ENCODE measurements at places on chromosomes 16 and 17. TPM values are rescaled to one million over a fixed set of nuclear protein-coding genes. Genes with fewer than 3 reads are reported as not detected.

WDR81 gene
- total RNA-seq = 23.7 TPM

CD300LF gene
- total RNA-seq = not detected

EMP2 gene
- not detected for total RNA-seq

ITPRIPL2 gene
- 15.8 TPM for total RNA-seq

CNGB1 gene
- total RNA-seq = not detected

KRT28 gene
- not detected for total RNA-seq

GRIN2A gene
- not detected for total RNA-seq

GRCh38 chr17:78113804-78114785, 14.5 kb downstream of the TMC6 start:
- H3K27ac ChIP-seq = peak overlapping the region; percentile 19
- peaks cover 69% of the 10 kb centered on the region for H3K36me3 ChIP-seq
- peaks cover 45% of the 10 kb centered on the region for H3K4me1 ChIP-seq
- DNase-seq = no peak
- no peak overlapping the region for H3K4me3 ChIP-seq

DNA sequence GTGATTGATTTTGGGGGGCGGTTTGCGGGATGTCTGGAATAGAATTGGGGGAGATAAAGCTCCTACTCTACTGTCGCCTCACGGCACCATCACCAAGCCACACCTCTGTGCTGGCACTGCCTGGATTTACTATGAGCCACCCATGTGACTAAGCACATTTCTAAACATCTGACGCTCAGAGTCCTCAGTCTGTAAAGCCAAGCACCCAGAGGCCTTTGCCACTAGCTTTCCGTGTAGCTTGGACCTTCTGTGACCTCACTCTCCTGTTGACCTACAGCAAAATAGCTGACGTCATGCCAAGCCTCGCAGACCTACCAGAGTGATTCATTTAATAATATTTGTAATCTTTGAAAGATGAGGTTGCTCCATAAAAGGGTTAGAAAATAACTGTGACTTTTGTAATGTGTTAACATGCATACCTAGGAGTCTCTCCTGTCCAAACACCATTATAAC, 38.5 kb upstream of the MYOCD start:
- H3K27me3 ChIP-seq = no peaks in the 10 kb centered on the region
- H3K27ac ChIP-seq = no peak overlapping the region
- H3K36me3 ChIP-seq = no peaks in the 10 kb centered on the region
- no peak overlapping the region for H3K4me3 ChIP-seq

DNA sequence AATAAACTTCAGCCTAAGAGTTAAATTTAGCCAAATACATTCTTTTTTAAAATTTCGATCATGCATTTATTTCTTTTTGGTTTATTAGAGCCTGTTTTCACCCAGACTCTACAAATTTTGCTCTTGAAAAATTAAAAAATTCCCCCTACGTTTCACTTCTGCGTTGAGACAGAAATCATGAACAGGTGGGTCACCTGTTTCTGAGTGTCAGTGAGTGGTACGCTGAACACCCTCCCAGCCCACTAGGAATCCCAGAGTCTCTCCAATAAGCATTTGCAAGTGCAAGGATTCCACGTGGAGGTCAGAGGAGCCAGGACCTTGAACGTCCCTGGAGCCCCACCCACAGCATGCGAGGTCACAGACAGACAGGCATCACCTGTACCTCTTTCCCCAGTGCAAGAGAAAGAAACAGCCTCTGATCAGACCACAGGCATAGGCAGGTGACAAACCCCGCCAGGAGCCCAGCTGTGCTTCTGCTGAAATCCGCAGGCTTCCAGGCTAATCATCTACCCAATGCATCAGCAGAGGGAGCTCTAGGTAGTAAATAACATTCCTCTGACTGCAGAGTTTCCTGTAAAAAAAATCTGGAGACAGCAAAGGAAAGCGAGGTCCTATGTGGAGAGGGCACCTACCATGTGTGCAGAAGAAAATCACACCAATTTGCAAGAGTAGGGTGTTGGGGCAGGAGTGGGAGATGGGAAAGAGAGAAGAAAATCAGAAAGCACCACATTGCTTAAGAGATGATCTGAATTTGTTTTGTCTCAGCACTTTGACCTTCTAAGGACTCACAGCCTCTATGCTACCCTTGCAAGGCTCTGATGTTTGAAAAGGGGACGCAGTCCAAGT, 5.9 kb upstream of the XYLT1 start:
- no peak overlapping the region for H3K4me3 ChIP-seq
- DNase-seq = peak; percentile 41
- no peak overlapping the region for H3K27ac ChIP-seq
- no peaks in the 10 kb centered on the region for H3K36me3 ChIP-seq

- DNase-seq = no peak
- peaks cover 31% of the 10 kb centered on the region for H3K4me1 ChIP-seq
- no peak overlapping the region for H3K27ac ChIP-seq
These were observed 56.7 kb downstream of the SKAP1 start for GRCh38 chr17:48373130-48373830.

DNA sequence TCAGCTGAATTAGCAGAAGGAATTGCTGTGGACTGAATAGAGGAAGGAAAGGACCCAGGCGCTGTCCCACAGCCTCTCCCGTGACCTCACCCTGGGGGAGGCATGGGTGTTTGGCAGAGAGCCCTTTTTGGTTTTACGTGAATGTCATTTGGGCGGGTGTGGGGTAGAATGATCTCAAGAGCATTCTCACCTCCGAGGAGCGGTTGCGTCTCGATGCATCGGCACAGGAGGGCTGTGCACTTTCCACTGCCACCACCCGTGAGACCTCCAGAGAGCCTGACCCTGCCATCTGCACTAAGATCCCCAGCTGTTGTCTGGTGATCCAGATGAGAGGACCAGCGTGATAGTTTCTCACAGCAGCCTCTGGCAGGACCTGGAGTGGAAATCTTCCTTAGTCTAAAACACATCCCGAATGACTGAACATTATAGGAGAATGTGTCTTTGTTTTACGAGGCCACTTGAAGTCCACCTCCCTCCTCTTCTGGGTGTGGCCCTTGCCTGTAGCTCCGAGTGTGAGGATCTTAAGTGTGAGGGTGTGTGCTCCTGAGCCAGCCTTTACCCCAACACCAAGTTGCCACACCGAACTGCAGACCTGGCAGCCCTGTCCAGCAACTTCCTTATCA, 29.3 kb downstream of the FOXK2 start:
- H3K4me1 ChIP-seq = peaks cover 12% of the 10 kb centered on the region
- no peak overlapping the region for H3K4me3 ChIP-seq
- H3K27me3 ChIP-seq = no peaks in the 10 kb centered on the region
- no peak for DNase-seq
- no peaks in the 10 kb centered on the region for H3K36me3 ChIP-seq

GRCh38 chr16:2983706-2984136, 3.5 kb upstream of the PKMYT1 start:
- H3K27me3 ChIP-seq = no peaks in the 10 kb centered on the region
- H3K4me3 ChIP-seq = no peak overlapping the region
- H3K4me1 ChIP-seq = peaks cover 8% of the 10 kb centered on the region

DNA sequence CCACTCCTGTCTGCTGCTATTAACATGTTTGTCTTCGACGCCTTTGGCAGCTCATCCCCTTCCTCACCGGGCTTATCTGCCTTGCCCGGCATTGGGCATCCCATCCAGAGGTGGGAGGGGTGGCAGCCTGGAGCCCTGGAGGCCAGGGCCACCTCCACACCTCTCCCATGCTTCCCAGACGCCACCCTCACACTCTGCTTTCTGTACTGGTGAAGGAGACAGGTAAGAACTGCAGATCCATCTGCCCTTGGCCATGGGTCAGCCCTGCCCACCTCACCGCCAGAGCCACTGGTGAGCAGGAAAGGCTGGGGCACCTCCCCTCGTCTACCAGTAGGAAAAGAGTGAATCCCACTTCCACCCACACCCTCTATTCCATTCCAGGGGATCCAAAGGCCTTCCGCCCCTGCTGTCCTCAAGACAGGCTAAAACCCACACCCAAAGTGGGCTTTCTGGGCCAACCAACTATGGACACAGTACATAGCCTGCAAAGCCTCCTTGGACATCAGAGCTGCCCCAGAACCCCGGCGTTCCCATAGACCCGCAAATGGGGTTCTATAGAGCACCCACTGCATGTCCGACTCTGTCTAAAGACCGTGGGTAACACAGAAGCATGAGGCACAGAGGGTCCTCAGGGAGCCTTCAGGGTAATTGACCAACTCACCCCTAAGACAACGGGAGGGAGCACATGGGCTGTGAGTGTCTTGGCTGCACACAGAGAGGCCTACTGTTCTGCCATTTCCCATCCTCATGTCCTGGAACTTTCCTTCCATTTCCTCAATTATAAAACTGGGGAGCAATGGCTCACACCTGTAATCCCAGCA, 23.4 kb upstream of the RBFOX3 start:
- DNase-seq = no peak
- peaks cover 5% of the 10 kb centered on the region for H3K27me3 ChIP-seq
- no peaks in the 10 kb centered on the region for H3K36me3 ChIP-seq
- H3K27ac ChIP-seq = no peak overlapping the region
- no peak overlapping the region for H3K4me3 ChIP-seq
- no peaks in the 10 kb centered on the region for H3K4me1 ChIP-seq

GRCh38 chr16:10665166-10665565, 29.6 kb downstream of the TEKT5 start:
- H3K4me1 ChIP-seq = no peaks in the 10 kb centered on the region
- no peak for DNase-seq
- H3K36me3 ChIP-seq = no peaks in the 10 kb centered on the region
- H3K27ac ChIP-seq = no peak overlapping the region
- no peaks in the 10 kb centered on the region for H3K27me3 ChIP-seq

GRCh38 chr16:82317411-82318167, 147.6 kb upstream of the MPHOSPH6 start:
- no peaks in the 10 kb centered on the region for H3K4me1 ChIP-seq
- H3K36me3 ChIP-seq = no peaks in the 10 kb centered on the region

DNA sequence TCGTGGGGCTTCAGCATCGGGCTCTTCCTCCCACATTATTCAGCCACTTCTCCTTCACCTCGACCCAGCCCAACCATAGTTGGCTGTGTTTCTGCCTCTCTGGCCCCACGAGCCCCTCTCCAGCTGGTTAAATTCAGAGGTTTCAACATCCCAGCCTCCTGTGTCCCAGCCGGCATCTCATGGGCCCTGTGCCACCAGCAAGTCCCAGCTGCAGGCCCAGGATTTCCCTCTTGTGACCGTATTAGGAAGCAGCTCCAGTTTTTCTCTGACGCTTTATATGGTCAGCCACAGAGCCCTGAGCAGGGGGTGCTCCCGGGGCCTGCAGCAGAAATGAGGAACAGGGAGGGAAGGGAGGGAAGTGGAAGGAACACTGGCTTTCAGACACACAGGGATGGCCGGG, 27.4 kb downstream of the MYH11 start:
- no peak for DNase-seq
- H3K36me3 ChIP-seq = no peaks in the 10 kb centered on the region

GRCh38 chr17:19000531-19001325, 3.8 kb downstream of the FAM83G start:
- no peak overlapping the region for H3K27ac ChIP-seq
- no peak overlapping the region for H3K4me3 ChIP-seq
- H3K4me1 ChIP-seq = peaks cover 36% of the 10 kb centered on the region
- H3K36me3 ChIP-seq = no peaks in the 10 kb centered on the region
- no peak for DNase-seq

DNA sequence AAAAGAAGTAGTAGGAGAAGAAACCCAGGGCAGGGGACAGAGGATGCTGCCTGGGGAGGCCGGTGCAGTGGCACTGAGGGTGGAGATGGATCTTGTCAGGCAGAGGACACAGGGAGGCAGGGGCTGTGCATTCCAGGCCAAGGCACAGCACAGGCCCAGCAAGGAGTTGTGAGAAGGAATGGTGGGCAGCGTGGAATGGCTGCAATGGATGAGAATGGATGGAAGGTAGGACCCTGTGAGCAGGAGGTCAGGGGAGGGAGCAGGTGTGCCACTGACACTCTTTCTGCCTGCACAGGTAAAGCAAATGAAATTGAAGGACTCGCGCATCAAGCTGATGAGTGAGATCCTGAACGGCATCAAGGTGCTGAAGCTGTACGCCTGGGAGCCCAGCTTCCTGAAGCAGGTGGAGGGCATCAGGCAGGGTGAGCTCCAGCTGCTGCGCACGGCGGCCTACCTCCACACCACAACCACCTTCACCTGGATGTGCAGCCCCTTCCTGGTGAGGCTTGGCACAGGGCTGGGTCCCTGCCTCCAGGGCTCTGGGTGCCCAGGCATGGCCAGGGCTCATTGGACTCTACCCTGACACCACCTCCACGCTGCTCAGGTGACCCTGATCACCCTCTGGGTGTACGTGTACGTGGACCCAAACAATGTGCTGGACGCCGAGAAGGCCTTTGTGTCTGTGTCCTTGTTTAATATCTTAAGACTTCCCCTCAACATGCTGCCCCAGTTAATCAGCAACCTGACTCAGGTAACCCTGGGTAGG, 32.8 kb downstream of the ABCC3 start:
- H3K27me3 ChIP-seq = no peaks in the 10 kb centered on the region
- H3K4me1 ChIP-seq = no peaks in the 10 kb centered on the region
- H3K27ac ChIP-seq = no peak overlapping the region
- DNase-seq = no peak
- no peaks in the 10 kb centered on the region for H3K36me3 ChIP-seq
- no peak overlapping the region for H3K4me3 ChIP-seq

GRCh38 chr17:76912421-76913164, 44.4 kb downstream of the MGAT5B start:
- H3K27me3 ChIP-seq = peaks cover 8% of the 10 kb centered on the region
- H3K4me3 ChIP-seq = no peak overlapping the region
- H3K27ac ChIP-seq = no peak overlapping the region
- H3K4me1 ChIP-seq = no peaks in the 10 kb centered on the region

GRCh38 chr17:2700491-2701141, 10.9 kb downstream of the CLUH start:
- no peaks in the 10 kb centered on the region for H3K36me3 ChIP-seq
- no peak overlapping the region for H3K27ac ChIP-seq
- H3K4me1 ChIP-seq = no peaks in the 10 kb centered on the region
- peak; percentile 35 for DNase-seq
- no peak overlapping the region for H3K4me3 ChIP-seq

- peaks cover 22% of the 10 kb centered on the region for H3K4me1 ChIP-seq
- no peaks in the 10 kb centered on the region for H3K27me3 ChIP-seq
- no peaks in the 10 kb centered on the region for H3K36me3 ChIP-seq
These were observed 416 bp downstream of the KIFC3 start for GRCh38 chr16:57801809-57802340.

- no peak for DNase-seq
- H3K27me3 ChIP-seq = no peaks in the 10 kb centered on the region
- no peaks in the 10 kb centered on the region for H3K36me3 ChIP-seq
- no peak overlapping the region for H3K27ac ChIP-seq
These were observed 3.0 kb downstream of the CDRT4 start for GRCh38 chr17:15464231-15464985.

DNA sequence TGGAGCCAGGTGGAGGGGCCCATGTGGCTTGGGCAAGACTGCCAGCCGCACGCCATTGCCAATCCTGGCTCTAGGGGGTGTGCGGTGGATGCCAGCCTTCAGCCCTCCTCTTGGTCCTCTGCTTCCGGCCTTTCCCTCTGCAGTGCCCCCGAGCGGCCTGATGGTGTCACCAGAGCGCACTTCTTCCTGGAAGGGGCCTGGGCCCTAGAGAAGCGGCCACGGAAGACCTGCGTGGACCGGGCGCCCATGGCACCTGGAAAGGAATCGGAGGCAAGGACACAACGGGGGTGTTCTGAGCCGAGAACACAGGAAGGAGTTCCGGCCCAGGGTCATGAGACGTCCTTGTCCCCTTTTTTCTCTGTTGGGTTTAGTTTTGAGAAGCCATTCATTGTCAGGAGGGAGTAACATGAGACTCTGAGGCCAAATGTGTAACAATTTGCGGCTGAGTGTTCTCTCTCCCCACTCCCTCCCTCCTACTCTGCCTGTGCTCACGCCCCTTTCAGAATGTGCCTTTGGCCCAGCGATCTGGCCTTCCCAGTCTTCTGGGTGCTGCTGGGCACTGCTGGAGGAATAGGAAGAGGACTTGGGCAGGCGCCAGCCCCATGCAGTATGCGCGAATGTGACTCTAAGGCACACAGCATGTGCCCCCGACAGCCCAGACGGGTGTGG, 92.8 kb downstream of the IRX3 start:
- no peak overlapping the region for H3K27ac ChIP-seq
- no peak overlapping the region for H3K4me3 ChIP-seq
- H3K27me3 ChIP-seq = no peaks in the 10 kb centered on the region
- no peaks in the 10 kb centered on the region for H3K4me1 ChIP-seq
